Stimulated activated CD8-positive, alpha-beta memory T cell treated with anti-CD3 and anti-CD28 coated beads, Interleukin-15, amount 100 ng/mL, for 24 hours (primary cell): ENCODE measurements at places on chromosomes 1 and 21.

GRCh38 chr21:25791319-25791718 is 56.5 kb downstream of the GABPA start:
- DNase-seq: no peak

- DNase-seq: no peak
These were observed 10.5 kb downstream of the ANXA9 start for GRCh38 chr1:150992626-150993025.

GRCh38 chr1:213604477-213604876 is 383.3 kb upstream of the PROX1 start:
- no peak for DNase-seq

GRCh38 chr21:17406202-17406601 is 106.6 kb upstream of the CXADR start:
- DNase-seq: no peak

DNA sequence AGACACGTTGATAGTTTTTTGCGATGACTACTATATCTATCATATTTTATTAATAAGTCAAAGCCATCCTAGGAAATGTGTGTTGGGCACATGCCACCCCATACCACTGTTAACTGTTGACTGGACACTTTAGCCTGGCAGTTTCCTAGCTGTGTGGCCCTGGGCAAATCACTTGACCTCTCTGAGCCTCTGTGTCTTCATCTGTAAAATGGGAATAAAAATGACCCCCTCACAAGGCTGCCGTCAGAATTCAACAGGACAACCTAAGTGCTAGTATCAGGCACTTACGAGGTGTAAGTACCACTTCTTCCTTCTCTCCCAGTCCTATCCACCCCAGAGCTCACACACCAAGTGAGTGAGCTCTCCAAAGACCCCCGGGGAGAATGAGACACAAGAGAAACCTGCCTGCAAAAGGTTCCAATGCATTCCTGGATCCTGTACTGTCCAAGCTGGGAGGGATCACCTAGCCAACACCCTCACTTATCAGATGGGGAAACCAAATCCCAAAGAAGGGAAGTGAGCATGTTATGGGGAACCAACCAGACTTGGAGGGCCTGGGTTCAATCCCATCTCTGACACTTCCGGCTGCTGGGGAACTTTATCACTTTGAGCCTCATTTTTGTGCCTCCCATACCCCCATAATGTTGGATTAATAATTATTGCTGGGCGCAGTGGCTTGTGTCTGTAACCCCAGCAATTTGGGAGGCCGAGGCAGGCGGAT is 24.9 kb downstream of the HSPG2 start:
- no peak for DNase-seq

DNA sequence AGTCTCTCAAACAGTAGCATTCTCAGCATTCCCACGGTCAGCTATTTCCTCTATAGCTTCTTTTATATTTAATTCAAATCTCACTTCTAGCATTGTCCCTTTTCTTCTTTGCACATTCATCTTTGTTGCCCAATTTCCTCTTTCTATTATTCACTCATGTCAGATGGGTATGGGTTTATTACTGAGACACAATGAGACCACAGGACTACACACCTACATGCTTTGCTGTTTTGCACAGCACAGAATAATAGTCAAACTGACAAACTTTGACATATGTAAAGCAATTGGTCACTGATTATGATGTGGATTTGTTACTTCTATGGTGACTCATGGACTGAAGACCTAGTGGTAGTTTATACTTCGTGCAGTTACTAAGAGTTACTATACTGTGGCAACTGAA is 5.8 kb upstream of the CD1C start:
- no peak for DNase-seq

DNA sequence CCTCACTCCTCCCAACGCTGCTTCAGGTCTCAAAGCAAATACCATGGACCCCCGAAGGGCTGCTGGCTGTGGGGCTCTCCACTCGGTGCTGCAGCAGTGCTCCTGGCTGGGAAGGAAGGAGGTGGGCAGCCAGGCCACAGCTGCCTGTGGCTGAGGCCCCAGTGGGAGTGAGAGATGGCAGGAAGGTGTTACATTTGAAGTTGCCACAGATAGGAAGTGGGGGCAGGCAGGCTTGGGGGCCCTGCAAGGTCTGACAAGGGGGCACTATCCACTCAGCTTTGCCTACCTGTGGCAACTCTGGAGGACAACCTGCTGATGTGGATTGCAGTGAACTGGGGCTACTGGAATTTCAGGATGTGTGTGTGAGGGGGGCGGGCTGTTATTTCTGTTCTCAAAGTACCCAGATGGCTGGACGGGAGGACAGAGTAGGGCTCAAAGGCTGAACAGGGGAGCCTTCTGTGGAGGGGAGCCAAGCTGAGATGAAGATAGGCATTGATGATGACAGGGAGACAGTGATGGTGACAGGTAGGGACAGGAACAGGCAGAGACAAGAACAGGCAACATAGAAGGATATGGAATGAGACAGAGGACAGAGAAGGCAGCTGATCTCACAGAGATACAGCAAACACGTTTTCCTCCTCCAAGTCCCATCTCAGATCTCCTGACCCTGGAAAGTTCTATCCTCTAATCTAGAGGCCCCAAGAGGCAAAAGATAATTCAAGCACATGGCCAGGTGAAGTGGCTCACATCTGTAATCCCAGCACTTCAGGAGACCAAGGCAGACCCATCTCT is 1.8 kb downstream of the ZNF683 start:
- DNase-seq: no peak

DNA sequence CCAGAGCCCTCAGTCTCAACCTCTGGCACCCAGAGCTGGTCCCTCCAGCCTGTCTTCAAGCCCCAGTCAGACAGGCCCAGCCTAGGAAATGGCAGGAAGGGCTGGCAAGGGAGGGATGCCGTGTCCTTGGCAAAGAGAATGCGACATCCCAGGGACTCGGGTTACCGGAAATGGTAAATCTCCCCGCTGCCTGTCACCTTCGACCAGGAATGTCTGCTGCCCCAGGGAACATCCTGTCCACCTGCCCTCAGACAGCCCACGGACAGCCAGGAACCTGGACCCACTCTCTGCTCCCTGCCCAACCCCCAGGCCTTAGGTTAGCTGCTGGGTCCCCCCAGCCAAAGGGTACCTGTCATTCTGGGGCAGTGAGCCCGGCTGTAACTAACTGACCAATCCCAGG is 23.9 kb downstream of the HSPG2 start:
- DNase-seq: no peak

DNA sequence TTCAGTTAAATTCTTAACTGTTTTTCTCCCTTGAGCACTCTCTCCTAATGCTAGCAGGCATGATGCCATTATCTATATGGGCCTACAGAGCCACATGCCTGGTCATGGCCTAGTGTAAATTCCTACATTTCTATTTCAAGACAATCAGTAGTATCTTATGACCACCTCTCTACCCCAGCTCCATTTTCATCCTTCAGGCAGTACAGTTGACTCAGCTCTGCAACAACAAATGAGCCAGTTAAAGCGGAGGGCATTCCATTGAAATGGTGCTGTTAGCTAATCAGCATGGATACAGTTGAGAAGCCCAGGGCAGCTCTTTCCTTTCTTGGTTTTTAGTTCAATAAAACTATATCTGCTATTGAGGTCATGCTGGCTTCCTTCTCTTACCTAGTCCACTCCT is 150.0 kb downstream of the PPP1R12B start:
- DNase-seq: no peak

DNA sequence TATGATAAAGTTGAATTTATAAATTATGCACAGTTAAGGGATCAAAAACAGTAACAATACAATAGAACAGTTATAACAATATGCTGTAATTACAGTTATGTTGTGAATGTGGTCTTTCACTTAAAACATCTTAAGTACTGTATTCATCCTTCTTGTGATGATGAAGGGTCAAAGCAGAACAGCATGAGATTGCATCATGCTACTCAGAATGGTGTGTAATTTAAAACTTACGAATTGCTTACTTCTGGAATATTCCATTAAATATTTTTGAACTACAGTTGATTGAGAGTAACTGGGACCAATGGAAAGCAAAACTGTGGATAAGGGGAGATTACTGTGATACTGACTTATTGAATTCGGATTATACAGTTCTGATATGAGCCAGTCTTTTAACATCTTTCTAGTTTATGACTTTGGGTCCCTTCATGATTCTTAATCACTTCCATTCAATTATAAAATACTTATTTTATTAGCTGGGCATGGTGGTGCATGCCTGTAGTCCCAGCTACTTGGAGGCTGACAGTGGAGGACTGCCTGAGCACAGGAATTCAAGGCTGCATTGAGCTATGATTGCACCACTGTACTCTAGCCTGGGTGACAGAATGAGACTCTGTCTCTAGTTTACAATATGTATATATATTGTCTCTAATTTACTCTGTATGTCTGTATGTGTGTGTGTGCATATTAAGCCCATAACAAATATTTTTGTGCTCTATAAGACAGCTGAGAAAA is 43.2 kb downstream of the ATP1B1 start:
- no peak for DNase-seq

GRCh38 chr1:161200992-161201835 is 953 bp upstream of the NDUFS2 start:
- no peak for DNase-seq

GRCh38 chr1:62841587-62842169 is 57.7 kb downstream of the ATG4C start:
- no peak for DNase-seq

DNA sequence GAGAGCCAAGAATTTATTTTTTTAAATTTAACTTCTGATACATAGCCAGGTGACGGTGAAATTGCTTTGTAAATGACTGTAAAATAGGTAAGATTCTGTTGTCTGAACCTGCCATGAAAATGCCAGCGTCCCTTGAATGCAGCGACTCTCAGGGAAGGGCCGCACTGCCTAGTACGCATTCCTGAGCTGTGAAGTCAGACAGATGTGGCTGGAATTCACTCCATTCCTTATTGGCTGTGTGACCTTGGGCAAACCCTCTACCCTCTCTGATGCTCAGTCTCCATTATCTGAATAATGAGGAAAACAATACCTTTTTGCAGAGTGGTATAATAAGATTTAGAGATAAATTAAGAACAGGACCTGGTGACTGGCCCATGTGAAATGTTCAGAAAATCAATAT is 167.1 kb upstream of the DAB1 start:
- no peak for DNase-seq

DNA sequence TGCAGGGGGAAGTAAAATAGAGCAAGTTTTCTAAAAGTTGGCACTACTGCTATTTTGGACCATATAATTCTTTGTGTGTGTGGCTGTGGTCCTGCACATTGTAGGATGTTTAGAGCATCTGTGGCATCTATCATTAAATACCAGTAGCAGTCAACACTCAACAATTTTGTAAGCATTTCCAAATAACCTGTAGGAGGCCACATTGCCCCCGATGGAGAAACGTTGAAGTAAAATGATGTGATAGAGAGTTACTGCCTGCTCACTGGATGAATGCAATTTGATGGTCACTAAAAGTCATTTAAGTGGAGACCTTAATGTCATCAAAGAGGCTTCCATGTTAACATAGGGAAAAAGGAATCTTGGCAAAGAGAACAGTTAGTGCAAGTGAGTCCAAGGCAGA is 560.8 kb downstream of the NEGR1 start:
- DNase-seq: no peak

GRCh38 chr21:36127250-36127904 is 7.5 kb upstream of the CBR3 start:
- no peak for DNase-seq

DNA sequence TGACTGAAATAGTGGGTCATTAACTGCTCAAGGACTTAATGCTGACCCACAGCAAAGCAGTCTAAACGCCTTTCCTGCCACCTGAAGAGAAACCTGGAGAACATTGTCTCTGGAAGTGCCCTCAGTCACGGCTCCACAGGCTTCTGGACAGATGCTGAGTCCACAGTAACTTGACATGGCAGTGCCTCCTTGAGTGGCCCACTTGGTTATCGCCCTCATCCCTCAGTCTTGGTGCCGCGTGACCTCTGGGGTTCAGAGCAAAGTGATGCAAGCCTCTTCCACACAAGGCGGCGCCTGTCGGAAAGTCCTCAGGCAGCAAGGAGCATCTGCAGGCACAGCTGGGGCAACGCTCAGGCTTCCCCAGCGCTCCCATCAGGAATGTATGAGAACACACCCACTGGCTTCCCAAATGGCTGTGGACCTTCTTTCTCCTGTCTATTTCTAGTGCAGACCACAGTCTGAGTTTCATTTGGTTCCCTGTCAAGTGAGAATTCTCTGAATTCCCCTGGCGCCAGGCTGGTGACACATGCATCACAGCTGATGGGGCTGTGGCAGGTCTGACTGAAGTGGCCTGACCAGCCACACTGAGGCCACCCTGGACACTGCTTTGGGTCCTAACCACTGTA is 13.0 kb upstream of the ANGPTL7 start:
- DNase-seq: no peak
